CD8-positive, alpha-beta T cell (primary cell): ENCODE measurements at places on chromosomes 1 and 21.

DNA sequence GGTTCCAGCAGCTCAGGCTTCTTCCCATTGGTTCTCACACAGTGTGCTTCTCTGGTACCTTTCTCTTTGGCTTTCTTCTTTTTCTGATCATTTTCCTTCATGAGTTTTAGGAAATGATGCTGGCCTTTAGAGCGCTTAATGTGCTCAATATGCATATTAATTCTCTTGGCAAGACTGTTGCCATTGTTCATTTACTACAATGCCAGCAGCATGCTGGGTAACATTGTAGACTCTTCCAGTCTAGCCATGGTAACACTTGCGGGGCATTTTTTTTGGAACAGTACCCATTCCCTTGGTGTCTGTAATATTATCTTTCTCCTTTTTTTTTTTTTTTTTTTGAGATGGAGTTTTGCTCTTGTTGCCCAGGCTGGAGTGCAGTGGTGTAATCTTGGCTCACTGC is 21.7 kb downstream of the UBE4B start:
- no peak for DNase-seq

DNA sequence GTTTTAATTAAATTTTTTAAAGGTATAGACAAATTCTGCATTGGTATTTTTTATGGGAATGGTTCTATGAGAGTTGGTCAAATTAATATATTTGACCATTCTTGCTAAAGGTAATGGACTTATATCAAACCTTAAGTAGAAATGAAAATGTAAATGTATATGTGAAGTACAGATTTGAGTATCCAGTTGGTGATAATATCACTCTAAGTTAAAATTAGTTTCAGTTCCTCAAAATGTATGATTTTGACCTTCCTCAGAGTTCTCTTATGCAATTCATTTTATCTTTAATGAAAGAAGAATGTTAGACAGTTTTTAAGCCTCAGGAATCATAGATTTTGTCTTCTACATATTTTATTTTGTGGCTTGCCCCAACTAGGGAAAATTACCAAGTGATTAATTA is 1291.5 kb upstream of the B3GALT2 start:
- DNase-seq: no peak

GRCh38 chr1:160040476-160040875 is 8.7 kb upstream of the PIGM start:
- DNase-seq: no peak

GRCh38 chr1:78520216-78520615 is 29.4 kb downstream of the PTGFR start:
- no peak for DNase-seq

DNA sequence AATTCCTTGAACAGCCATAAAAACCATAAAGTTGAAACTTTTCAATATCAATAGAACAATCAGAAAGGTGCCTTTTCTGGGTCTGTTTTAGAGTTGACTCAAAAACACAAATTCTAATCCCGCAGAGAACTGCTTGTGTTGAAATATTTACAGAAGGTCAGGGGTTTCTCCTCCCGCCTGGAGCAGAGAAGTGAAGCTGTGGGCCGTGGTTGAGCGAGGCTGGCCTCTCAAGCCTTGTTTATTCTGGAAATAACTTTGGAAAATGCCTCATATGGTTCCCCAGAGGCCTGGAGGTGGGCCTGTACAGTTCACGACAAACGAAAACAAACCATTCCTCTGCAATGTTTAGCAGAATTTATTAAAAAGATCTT is 90.8 kb upstream of the ERRFI1 start:
- no peak for DNase-seq

DNA sequence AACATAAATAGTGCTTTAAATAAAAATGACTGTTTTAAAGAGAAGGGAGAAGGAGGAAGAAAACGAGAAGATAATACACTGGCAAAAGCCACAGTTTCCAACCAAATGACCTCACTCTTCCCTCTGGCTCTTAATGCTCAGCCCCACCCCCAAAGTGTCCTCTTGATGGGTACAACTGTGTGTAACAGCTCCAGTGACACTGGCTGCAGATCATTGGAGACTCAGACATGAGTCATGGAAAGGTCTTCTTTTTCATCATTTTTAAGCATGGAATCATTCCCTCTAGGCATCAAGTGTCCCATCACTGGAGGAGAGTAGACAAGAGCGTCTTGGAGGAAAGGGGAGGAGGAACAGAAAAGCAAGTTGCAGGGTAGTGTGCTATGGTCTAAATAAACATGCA is 333.0 kb downstream of the PAPPA2 start:
- DNase-seq: no peak

- DNase-seq: no peak
Observed at GRCh38 chr1:42046761-42047507, 106.3 kb upstream of the GUCA2B start.

GRCh38 chr1:34711485-34711884 is 43.4 kb upstream of the GJB5 start:
- DNase-seq: no peak

GRCh38 chr1:16720351-16721223 is 19.7 kb upstream of the RNU1-4 start:
- no peak for DNase-seq

- no peak for DNase-seq
Observed at GRCh38 chr1:47579809-47580208, 142.0 kb downstream of the FOXD2 start.

- no peak for DNase-seq
Observed at GRCh38 chr1:114150016-114150415, 3.7 kb downstream of the SYT6 start.

DNA sequence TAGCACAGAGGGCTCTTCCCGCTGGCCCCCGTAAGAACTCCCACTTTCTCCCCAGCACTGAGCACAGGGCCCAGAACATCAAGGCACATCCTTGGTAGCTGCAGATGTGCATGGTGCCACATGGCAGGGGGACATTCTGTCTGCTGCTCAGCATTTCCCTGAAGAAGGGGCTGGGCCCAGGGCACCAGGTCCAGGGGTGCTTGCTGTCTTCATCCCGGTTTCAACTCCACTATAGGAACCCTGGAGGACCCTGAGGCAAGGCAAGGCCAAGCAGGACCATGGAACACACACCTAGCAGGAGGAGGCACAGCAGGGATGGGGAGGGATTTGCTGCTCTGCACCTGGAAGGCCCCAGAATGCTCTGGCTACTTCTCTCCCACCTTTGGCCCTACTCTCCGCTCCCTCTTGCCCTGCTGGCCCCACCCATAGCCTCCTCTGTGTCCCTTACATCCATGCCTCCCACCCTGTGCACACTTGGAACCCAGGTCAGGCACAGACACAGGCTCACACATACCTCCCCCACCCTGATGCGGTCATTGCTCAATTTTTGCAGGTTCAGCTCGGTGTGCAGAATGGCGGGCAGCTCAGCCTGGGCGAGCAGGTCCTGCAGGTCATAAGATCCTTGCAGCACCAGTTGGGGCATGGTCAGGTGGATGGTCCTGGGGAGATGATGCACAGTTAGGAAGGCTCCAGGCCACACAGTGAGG is 10.1 kb downstream of the AGT start:
- no peak for DNase-seq

GRCh38 chr1:231883382-231883781 is 256.8 kb downstream of the DISC1 start:
- DNase-seq: no peak

DNA sequence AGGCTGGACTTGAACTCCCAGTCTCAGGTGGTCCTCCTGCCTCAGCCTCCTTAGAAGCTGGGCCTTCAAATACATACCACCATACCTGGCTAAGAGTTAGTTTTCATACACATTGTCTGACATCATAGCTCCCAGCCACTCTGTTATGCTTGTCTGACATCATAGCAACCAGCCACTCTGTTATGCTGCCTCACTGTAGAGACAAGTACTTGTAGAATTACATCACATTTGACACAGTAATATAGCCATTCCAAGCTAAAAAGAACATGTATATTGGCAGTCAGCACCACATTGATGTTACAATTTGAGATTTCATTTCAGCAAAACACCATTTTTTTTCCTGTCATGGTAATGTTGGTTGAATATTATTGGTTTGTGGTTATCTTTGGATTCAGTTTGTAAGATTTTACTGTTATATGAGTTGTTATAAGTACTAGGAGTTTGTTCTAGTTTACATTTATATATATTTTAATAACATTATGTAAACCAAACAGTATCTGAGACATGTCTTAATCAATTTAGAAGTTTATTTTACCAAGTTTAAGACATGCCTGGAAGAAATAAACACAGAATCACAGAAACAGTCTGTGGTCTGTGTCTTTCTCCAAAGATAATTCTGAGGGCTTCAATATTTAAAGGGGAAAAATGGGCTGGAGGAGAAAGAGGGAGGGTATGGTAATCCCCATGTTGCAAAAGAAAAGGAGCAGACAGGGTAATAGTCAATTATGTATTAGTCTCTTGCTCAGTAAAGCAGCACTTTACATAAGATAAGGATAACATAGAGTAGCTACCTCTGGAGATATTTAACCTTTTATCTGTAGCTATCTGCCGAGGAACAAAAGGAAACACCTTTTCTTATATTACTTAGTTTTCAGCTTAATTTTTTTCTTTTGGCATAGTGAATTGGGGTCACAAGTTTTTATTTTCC is 43.0 kb downstream of the XPR1 start:
- no peak for DNase-seq

DNA sequence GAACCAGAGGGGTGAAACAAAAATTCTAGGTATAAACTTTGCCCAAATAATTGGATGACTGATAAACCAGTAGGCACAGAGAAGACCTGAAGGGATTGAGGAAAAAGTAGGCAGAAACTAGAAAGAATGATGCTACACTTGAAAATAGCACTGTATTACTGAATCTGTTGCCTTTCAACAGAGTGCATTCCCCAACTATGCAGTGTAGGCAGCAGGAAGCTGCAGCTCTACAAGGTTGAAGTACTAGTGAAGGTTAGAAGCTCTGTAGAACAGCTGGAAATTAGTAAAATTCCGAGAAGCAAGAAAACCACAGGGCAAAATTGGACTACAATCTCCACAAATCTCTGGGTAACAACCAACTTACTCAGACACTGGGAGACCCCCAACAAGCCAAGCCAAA is 27.4 kb downstream of the ZNF644 start:
- DNase-seq: no peak

- DNase-seq: no peak
Observed at GRCh38 chr21:44895859-44896258, 22.4 kb upstream of the PTTG1IP start.

DNA sequence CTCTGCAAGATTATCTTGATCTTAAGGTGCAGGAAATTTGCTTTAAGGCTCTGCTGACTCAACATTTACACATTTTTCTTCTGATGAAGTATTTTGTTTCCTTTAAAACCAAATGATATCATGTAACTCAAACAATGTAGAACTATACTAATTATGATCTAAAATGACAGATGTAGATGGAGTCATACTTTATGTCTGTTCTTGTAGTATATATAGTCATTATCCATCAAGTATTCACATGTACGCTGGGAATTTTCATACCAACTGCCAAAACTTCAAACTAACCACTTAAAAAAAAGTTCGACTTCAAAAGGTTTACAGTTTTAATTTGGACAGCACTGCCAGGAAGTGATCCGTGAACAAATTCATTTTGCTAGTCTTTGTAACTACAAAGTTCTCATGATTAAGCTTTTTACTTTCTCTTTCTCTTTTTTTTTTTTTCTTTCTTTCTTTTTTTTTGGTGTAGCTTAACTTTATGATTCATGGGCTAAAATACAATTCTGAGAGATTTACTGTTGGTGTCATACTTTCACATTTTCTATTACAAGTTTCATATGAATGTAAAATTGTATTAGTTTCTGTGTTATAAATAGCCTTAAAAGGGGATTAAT is 509.0 kb upstream of the CXADR start:
- no peak for DNase-seq

DNA sequence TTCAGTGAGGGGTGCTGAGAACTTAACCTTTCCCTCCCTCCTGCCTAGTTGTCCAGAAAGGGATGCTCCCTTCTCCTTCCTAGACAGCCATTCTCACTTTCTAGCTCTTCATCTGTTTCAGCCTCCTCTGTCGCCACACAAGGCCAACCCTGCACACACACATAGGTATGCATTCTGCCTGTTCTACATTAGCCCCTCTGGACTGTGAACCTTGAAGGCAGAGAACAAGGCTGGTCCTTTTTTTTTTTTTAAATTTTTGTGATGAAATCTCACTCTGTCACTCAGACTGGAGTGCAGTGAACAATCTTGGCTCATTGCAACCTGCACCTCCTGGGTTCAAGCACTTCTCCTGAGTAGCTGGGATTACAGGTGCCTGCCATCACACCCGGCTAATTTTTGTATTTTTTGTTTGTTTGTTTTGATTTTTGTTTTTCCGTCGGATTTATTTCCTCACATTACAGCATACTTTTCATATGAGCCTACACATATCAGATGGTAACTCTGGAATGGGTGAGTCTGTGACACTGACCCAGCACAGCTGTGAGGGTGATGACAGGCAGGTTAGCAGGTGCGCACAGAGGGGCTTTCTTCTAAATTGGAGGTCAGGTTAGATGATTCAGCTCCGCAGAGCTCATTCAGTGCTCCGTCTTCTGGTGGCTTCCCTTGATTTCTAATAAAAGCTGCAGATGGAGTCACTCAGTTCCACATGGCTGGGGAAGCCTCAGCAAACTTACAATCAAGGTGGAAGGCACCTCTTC is 4.9 kb upstream of the AKR1A1 start:
- no peak for DNase-seq

DNA sequence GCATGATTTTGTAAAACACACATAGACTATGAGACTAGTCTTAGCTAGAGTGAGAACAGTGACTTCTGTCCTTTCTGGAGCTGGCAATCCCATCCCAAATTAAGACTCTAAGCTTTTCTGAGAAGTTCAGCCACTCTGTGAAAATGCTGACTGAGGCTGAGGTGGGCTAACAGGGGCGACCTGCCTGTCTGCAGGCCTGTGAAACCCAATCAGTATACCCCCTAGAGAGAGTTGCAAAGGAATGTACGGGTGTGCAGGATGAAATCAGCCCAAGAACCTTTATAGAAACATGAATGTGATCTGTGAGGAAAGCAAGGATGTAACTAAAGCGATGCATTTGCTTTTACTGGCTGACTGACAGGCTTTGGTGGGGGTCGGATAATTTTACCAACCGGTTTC is 16.0 kb upstream of the TBX15 start:
- no peak for DNase-seq
